Posterior cingulate gyrus (tissue), 11 donors: ENCODE measurements at places on chromosomes 7 and 10.

DNA sequence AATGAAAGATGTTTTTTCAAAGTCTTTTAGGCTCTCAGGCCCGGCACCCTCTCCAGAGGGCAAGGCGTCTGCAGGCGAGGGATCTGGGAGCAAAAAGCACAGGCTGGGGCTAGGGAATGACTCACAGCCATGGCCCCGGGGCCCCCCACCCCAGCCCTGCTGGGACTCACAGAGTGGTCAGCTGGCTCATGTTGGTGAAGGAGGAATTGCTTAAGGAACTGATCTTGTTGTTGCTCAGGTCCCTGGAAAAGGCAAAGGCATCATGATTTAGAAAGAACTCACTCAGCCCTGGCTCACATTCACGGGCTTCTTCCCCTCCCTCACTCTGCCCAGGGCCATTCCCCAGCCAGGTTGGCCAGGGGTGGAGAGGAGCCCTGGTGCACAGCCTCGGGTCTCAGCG is 151.5 kb downstream of the SLIT1 start:
- no peak for DNase-seq

GRCh38 chr7:142795339-142795863 is 24.6 kb downstream of the PRSS2 start:
- no peak for DNase-seq

DNA sequence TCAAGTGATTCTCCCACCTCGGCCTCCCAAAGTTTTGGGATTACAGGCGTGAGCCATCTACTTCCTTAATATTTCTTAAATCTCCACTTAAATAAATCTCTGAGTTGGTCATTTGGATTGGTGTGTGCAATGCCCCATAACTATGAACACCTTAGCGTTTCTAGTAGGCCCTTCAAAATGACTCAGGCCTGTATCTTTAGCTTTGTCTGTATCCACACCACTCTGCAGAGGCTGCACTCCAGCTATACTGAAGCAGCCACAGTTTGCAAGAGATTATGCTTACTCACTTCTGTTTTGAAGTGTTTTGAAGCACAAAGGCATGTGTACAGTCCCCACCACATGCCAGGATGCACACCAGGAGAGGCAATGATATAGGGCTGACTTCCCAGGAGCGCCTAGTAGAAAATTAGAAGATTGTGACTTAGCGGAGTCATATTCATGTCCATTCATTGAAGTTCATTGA is 2.4 kb upstream of the ST7 start:
- no peak for DNase-seq

GRCh38 chr10:65501259-65501658 is 1424.6 kb upstream of the LRRTM3 start:
- DNase-seq, result no peak

GRCh38 chr7:35975851-35976454 is 175.1 kb downstream of the SEPTIN7 start:
- DNase-seq, result no peak

GRCh38 chr7:54964136-54964535 is 54.7 kb upstream of the EGFR start:
- no peak for DNase-seq

GRCh38 chr7:4226524-4226882 is 455.6 kb upstream of the FOXK1 start:
- peak; percentile 25 for DNase-seq

- no peak for DNase-seq
These were observed 9.4 kb upstream of the OPN4 start for GRCh38 chr10:86644794-86645445.

DNA sequence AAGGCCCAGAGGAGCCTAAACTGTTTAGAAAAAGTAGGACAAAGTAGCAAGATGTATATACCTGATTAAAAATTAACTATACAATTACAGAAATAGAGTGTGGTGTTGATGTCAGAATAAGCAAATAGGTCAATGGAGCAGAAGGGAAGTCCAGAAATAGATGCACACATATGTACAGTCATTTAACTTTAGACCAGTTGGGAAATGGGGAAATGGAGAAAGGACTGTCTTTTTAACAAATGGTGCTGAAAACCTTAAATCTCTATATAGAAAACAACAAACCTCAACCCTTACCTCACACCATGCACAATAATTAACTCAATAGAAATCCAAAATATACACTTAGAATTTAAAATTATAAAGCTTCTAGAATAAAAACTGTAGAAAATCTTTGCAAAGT is 72.2 kb downstream of the CH25H start:
- DNase-seq, result no peak

- no peak for DNase-seq
These were observed 97.5 kb downstream of the PTPN20 start for GRCh38 chr10:47008769-47009168.

DNA sequence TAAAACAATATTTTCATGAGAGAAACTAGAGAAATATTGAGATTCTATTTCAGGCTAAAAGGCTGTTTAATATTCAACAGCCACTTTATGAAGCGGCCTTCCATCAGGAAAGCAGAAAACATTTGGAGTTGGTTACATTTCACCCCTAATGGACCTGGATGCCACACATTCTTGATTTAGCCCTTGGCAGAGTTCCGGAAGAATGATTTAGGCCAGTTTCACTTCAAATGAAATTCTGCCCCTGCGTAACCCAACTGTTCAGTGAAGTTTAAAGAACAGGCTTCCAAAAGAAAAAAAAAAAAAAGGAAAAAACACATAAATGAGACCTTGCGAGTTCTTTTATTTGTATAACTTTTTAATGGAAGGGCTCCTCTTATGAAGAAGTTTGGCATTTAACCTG is 239.2 kb upstream of the AKR1E2 start:
- no peak for DNase-seq

DNA sequence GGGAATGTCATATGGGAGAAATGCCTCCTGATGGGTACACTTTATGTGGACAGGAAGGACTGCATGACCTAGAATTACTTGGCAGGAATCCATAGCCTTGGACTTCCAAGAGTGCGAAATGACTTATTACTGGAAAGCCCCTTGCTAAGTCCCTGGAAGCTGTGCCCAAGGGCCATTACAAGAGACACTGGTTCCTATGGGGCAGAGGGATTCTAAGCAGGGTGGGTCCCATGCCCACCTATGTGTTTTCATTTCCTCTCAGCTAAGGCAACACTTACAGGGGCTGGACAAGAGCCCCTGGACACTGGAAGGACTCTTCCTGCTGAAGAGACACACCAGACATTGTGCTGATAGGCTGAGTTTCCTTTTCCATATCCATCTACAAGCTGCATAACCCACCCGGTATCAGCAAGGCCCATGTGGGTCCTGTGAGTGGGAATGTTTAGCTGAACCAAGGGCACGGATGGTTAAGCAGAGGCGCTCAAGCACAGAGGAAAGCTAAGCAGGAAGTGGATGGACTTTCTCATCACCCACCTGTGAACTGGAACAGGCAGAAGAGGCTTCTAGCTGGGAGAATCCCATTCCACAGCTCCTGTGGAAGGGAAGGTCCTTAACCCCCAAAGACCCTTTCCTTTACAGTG is 56.2 kb downstream of the XPNPEP1 start:
- DNase-seq, result no peak

GRCh38 chr7:72709909-72710308 is 118.1 kb downstream of the TYW1B start:
- no peak for DNase-seq

DNA sequence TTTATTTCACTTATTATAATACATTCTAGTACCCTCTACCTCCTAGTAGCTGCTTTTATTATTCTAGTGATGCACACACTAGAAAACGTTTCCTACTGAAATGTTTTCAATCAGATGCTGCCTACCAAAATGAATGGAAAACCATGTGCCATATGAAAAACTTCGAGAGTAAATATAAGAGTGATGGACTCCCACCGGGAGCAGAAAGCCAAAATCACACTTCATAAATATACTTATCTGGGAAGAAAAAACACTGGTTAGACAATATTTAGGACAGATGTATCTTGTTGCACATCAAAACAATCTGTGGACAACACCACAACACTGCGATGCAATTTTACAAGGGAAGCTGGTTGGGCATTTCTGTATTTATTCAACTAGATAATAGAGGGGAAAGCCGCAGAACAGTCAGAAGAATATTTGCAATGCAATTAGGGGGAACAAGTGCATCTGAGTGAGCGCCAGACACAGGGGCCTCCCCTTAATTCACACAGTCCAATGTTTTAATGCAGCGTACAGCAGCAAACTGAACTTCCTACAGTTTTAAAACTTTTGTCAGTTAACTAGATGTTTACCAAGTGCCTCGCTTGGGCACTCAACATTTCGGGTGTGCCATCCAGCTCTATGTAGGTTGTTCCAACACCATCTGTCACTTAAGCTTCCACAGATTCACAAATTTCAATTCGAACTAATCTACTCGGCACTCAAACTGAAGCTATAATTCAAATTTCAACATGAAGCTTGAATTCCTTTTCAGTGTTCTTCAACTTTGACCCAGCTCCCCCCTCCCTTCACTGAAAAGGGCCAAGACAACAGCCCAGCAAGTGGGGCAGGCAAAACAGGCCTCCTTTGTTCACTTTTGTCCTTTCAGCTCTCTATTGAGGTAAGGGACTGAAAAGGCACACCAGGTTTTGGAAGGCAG is 7.4 kb downstream of the NRCAM start:
- no peak for DNase-seq

DNA sequence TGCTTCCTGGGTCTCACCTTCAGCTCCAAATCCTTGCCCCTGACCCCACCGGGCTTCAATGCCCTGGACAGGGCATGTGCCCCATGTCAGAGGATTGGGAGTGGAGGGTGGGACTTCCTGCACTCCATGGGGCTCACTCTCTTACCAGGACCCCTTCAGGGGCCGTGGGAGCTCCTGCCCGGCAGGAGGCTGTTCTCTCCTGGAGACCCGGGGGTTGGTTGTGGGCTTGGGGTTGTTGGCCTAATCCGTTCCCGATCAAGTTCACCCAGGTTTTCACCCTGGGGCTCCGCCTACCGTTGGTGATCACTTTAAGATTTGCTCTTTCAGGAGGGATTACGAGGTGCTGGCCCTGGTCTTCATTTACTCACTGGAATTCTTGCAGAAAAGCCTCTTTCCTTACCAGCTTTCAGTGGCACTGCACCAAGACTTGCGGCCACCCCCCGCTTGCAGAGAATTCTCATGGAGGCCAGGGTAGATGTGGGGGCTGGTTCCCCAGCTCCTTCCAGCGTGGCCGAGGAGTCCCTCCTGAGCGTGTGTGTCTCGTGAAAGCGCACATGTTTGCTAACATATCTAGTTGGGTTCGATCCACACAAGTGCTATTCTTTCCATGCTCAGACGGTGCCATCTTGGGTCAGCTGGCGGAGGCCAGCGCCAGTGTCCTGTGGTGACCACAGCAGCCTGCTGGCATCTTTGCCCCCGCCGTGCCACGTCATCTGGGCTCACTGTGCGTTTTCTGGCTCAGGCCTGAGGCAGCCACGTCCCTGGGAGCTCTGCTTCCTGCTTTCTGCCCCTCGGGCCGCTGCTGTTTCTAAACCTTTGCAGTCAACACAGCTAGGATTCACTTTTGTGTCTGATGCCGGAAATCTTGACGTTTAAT is 15.6 kb downstream of the PWWP2B start:
- DNase-seq, result peak; percentile 76

DNA sequence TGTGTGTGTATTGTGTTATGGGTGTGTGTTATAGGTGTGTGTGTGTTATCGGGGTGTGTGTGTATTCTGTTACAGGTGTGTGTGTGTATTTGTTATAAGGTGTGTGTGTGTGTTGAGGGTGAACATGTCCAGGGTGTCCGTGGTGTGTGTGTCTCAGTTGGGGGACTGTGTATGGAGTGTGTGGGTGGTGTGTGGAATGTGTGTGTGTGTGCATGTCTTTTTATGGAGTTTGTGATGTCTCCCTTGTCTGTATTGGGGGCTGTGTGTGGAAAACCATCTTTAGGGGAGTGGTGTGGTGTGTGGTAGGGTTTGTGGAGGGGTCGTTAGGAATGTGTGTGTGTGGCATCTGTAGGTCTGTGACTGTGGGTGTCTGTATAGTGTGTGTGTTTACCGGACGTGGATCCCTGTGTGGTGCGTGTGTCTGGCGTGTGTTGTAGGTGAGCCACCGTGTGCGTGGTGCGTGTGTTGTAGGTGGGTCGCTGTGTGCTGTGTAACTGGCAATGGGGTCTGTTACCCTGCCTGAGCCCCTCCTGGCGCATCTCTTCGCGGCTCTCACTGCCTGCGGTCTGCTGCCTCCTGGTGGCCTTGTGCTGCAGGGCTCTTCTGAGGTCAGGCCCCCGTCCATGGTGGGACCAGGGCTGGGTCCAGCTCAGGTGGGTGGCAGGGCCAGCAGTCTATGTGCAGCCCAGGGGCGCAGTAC is 61.7 kb downstream of the PALD1 start:
- no peak for DNase-seq

DNA sequence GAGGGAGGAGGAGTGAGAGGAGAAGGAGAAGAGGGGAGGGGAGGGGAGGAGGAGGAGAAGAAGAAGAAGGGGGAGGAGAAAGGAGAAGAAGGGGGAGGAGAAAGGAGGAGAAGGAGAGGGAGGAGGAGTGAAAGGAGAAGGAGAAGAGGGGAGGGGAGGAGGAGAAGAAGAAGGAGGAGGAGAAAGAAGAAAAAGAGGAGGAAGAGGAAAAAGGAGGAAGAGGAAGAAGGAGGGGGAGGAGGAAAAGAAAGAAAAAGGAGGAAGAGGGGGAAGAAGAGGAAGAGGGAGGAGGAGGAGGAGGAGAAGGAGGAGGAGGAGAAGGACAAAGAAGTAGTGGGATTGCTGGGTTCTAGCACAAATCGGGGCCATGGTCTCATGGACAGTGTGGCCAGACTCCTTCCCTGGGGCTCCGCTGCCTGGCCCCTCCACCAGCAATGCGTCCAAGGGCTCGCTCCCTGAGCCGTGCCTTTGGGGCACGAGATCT is 4.2 kb upstream of the MAFK start:
- no peak for DNase-seq
